Activated naive CD8-positive, alpha-beta T cell treated with anti-CD3 and anti-CD28 coated beads for 36 hours (primary cell): ENCODE measurements at places on chromosomes 5 and 9. TPM values are rescaled to one million over a fixed set of nuclear protein-coding genes. Genes with fewer than 3 reads are reported as not detected.

DNA sequence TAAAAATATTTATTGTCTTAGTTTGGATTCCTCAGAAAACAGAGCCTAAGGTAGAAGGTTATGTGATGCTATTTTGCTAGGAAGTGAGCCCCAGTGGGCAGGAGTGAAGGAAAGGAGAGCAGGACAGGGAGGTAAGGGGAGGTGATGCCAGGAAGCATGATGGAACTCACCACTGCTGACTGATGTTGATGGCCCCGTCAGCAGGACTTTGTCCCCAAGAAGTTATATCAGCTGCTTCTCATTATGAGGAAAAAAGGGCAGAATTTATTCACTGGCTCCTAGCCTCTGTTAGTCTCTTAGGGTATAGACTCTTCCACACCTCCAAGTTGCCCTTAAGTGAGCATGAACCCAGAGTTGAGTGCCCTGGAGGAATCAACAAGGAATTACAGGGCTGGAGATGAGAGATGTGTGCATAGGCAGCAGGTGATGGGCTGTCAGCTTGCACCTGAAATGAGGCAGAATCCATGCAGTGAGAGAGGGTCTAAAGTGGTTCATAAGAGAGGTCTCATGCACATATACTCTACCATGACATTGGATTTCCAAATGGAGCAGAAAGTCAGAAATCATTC is 120.6 kb upstream of the NIPBL start:
- no peak for DNase-seq

DNA sequence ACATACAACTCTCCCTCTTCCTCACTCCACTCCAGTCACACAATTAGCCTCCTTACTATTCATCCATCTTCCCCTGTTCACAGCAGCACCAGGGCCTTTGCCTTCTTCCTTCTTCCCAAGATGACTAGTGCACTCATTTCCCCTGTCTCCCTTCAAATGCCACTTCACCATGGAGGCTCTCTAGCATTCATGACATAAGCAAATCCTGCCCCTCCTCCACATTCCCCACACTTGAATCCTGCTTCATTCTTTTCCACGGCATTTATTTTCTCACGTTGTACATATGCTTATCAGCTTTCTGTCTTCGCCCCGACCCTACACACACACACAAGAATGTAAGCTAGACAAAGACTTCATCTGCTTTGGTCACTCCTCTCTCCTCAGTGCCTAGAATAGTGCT is 133.3 kb downstream of the CDK5RAP2 start:
- no peak for DNase-seq

RMRP gene
- 10,099 TPM for total RNA-seq

TPPP gene
- 0.08 TPM for total RNA-seq
